ENCODE measurements at places on chromosomes 3 and 15.

DNA sequence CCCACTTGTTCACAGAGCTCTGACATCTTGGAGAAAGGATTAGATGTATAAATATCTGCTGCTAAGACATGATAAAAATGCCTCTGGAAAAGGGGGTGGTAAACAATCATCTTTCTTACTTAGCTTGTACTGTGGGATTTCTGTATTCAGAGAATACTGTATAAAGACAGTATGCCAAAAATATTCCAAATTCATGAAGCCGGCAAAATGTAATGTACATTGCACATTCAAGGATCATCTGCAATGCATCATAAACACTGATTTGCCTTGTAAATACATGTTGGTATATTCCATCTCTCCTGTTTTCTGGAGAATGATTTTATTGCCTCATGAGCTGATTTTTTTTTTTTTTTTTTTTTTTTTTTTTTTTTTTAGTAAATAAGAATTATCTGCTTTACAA lies 355.3 kb downstream of the ROBO1 start:
- no peak for DNase-seq

DNA sequence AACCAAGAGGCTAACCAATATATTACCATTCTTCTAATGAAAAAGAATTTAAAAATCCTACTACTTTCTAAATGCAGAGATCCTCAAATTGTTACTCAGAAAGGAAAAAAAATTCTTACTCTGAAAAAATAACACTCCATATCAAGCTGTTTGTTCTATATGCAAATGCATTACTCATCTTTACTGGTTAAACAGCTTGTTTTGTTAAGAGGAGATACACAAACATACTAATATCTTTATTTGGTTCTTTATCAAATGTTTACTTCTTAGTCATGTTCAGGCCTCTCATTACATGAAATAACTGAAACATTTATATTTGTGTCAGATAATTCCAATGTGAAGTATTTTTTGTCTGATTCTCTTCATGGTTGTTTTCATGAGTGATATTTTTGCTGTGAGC lies 146.8 kb downstream of the PCCB start:
- no peak for DNase-seq

DNA sequence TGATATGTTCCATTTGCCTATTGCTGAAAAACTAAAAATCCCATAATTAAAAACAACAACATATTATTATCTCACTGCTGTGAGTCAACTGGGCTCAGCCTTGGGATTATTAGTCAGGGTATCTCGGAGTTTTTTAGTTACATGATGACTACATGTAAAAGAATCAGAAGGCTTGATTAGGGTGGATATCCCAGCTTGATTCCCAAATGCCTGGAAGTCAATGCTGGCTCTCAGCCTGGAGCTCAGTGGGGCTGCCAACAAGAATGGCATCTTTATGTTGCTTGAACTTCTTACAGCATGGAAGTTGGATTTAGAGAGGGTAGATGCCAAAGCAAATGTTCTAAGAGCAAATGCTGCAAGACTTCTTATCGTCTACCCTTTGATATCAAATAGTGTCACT lies 278.5 kb downstream of the PLOD2 start:
- no peak for DNase-seq

- DNase-seq, result no peak
Observed at GRCh38 chr3:11653298-11654055, 9.8 kb upstream of the VGLL4 start.

DNA sequence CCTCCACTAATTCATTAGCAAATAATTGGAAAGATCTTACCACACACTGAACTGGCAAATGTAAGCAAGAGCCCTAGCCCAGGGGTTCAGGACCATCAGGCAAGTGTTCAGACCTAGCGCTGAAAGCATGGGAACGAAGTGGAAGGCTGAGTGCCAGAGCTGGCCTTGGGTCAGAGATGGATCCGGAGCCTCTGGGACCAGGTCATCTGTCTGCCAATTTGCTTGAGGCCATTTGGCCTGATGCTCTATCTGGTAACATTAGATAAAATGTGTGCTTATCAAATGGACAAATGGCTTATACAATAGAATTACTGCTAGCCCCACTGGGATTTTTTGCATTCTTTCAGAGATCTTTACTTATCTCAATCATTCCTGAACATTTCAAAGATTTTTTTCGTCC lies 1.4 kb upstream of the TMC3 start:
- no peak for DNase-seq

Measured in stimulated activated CD8-positive, alpha-beta memory T cell treated with anti-CD3 and anti-CD28 coated beads, Interleukin-7, amount 100 ng/mL, for 1 hour (primary cell).